SHP77 treated with DMSO at 0.1 percent for 48 hours (cell line): ENCODE measurements at places on chromosomes 3 and 15.

GRCh38 chr3:195774917-195775316, 36.8 kb downstream of the MUC4 start:
- DNase-seq: no peak

GRCh38 chr3:43327582-43327979, 41.2 kb downstream of the SNRK start:
- DNase-seq: no peak

DNA sequence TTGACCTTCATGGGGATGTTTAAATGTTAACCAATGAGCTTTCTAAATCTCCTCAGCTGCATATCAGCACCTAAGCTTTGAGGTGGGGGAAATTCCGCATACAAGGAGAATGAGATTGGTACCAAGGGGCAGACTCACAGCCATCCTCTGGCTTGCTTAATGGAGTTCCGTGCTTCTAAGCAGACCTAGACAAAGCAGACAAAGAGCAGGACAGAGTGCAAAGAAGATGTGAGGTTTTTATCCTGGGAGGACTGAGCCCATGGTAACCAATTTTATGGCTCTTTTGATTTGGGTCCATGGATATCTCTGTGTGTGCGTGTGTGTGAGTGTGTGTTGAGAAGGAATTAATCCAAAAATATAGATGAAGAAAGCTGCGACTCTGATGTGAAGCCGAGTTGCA, 7.5 kb downstream of the TAFA4 start:
- DNase-seq: no peak

- DNase-seq: no peak
Observed at GRCh38 chr3:191356631-191357439, 26.5 kb upstream of the UTS2B start.

DNA sequence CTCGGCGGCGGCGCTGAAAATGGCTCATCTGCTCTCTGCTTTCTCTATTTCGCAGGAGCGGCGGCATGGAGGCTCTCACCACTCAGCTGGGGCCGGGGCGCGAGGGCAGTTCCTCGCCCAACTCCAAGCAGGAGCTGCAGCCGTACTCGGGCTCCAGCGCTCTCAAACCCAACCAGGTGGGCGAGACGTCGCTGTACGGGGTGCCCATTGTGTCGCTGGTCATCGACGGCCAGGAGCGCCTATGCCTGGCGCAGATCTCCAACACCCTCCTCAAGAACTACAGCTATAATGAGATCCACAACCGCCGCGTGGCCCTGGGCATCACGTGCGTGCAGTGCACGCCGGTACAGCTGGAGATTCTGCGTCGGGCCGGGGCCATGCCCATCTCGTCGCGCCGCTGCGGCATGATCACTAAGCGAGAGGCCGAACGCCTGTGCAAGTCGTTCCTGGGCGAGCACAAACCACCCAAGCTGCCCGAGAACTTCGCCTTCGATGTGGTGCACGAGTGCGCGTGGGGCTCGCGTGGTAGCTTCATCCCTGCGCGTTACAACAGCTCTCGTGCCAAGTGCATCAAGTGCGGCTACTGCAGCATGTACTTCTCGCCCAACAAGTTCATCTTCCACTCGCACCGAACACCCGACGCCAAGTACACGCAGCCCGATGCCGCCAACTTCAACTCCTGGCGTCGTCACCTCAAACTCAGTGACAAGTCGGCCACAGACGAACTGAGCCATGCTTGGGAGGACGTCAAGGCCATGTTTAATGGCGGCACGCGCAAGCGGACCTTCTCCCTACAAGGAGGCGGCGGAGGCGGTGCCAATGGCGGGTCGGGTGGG, 790 bp downstream of the SKOR1 start:
- no peak for DNase-seq

DNA sequence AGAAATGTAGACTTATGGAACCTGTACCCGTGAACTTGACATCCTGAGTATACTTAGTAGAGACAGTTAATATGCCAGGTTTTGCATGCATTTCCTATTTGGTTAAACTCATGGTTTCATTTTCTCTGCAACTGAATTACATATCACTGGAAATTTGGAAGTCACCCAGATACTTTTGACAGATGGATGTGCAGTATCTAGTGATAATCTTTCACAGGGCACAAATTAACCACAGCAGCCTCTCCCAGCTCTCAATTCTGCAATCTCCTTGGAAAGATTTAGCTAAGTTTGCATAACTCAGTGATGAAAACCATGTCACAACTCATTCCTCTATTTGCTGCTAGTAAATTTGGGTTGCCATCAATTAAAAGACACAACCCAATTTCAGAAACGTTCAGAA, 162.3 kb upstream of the TPM1 start:
- DNase-seq: no peak
